ENCODE measurements at places on chromosomes 16 and 17.

- no peak for DNase-seq
These were observed 8.2 kb upstream of the FOXJ1 start for GRCh38 chr17:76149214-76149613.

GRCh38 chr17:47643116-47643515 lies 6.6 kb upstream of the KPNB1 start:
- no peak for DNase-seq

DNA sequence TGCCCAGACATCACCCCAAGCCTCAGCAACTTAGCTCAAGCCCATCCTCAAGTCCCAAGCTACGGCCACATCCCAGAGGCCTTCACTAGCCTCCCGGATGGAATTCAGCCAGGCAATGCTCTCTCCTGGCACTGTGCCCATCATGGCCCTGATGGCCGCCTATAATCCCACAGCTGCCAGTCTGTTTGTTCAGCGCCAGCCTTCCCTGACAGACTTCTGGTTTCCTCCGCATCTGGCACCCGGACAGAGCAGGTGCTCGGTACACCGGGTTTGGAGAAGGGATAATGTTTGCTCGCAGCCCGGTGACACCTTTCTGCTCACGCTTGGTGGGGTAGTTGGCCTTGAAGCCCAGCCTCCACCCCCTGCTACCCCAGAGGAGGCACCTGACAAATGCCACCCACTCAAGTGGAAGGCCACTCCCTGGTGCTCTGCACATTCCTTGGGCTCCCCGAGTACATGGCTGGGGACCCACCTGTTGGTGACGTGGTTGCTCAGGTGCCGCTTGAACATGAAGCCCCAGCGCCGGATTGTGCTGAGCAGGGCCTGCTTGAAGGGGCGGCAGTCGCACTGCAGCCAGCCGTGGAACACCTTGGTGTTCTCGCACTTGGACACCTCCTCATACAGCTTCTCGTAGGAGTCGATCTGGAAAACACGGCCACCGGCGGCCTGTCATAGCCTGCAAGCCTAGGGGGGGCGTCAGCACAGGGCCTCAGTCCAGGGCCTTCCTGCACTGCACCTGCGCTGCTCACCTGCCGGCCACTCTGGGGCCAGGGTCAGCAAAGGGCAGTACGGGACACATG lies 47.1 kb downstream of the DNAH17 start:
- DNase-seq, result no peak

- DNase-seq, result no peak
These were observed 122.7 kb upstream of the ZFHX3 start for GRCh38 chr16:73170612-73171038.

GRCh38 chr17:79338604-79339003 lies 264.0 kb downstream of the ENGASE start:
- DNase-seq, result no peak

Measured in progenitor cell of endocrine pancreas (in vitro differentiated cells).